IMR-90 (cell line): ENCODE measurements at places on chromosomes 6 and 20. TPM values are rescaled to one million over a fixed set of nuclear protein-coding genes. Genes with fewer than 3 reads are reported as not detected.

ZNF334 gene
- 1.1 and 1.4 TPM in 2 replicates for total RNA-seq

IFNGR1 gene
- total RNA-seq: 25.6 and 34.2 TPM in 2 replicates

ETV7 gene
- total RNA-seq: under 0.01 and 0.18 TPM in 2 replicates

ZBP1 gene
- not detected in 2 replicates for total RNA-seq

DNA sequence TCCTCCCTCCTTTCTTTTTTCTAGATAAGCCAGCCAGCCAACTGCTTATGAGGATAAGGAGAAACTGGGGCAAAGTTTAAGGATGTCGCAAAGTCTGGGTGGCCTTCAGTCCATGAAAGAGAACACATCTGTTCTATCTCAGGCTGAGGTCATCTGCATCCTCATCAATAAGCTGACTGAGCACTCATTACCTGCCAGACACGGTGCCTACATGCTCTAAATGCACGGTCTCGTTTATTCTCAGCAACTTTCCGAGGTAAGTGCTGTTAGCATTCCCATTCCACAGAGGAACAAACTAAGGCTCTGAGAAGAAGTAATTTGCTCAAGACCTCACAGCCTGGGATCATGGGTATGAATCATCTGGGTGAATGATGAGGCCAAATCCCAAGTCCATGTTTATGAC lies 133.1 kb downstream of the BCAS1 start:
- H3K27me3 ChIP-seq: no peaks in the 10 kb centered on the region
- peaks cover 16% of the 10 kb centered on the region for H3K4me1 ChIP-seq

GRCh38 chr6:56574292-56574691 lies 68.4 kb downstream of the DST start:
- H3K4me1 ChIP-seq: peaks cover 2% of the 10 kb centered on the region
- no peaks in the 10 kb centered on the region for H3K27me3 ChIP-seq

GRCh38 chr20:6579417-6579816 lies 188.1 kb upstream of the BMP2 start:
- no peak overlapping the region for H3K4me3 ChIP-seq
- peak; percentile 62 for DNase-seq
- no peaks in the 10 kb centered on the region for H3K27me3 ChIP-seq

- no peaks in the 10 kb centered on the region for H3K4me1 ChIP-seq
- no peak overlapping the region for H3K27ac ChIP-seq
- no peak overlapping the region for H3K4me3 ChIP-seq
- 0 out of 2 replicates have a peak, but pooled peaks cover 3% of the 10 kb centered on the region for H3K36me3 ChIP-seq
- no peaks in the 10 kb centered on the region for H3K27me3 ChIP-seq
Measured at GRCh38 chr6:125995972-125996580, 9.7 kb downstream of the TRMT11 start.
